GM13977 (cell line): ENCODE measurements at places on chromosomes 2 and 18.

DNA sequence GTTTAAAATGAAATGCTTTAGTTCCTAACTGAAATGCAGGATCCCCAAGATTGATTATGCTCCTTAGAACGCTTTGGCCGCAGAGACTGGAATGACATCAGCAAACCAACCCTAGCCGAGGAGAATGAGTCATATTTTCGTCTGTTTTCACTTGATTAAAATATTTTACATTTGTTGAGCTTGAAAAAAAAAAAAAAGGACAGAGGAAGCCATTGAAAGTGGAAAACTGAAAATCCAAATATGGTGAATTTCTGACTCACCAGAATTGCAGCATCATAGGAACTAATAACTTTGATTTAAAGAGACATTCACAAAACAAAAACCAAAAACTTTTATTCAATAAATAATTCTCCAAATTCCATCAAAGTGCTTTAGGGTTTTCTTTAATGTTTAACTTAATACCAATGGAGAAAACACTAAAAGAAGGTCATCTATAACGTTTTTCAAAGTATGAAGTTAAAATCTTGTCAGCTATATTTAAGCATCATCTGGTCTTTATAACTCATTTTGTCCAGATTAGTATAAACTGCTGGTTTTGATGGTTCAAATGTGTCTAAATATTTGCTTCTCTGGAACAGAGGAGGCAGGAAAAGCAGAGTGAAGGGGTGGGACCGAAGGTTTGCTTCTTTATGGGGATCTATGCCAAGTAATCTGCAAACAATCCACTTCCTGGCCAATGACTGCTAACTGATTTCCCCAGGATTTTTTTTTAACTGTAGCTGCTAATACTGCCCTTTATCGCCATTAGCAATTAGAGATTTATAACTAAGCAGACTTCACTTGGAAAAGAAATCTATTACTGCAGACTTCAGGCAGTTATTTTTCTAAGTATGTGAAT, 30.9 kb upstream of the COL5A2 start:
- no peak for DNase-seq

- peak; percentile 78 for DNase-seq
Measured at GRCh38 chr2:227472265-227473121, 537 bp downstream of the AGFG1 start.

DNA sequence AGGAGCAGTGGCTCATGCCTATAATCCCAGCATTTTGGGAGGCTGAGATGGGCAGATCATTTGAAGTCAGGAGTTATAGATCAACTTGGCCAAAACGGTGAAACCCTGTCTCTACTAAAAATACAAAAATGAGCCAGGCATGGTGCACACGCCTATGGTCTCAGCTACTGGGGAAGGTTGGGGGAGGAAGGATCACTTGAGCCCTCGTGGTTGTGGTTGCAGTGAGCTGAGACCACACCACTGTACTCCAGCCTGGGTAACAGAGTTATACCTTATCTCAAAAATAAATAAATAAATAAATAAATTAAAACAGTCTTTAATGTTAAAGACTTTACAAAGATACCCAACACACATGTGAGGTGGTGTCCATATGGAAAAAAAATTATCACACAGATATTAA, 134.0 kb downstream of the C2orf74 start:
- no peak for DNase-seq

DNA sequence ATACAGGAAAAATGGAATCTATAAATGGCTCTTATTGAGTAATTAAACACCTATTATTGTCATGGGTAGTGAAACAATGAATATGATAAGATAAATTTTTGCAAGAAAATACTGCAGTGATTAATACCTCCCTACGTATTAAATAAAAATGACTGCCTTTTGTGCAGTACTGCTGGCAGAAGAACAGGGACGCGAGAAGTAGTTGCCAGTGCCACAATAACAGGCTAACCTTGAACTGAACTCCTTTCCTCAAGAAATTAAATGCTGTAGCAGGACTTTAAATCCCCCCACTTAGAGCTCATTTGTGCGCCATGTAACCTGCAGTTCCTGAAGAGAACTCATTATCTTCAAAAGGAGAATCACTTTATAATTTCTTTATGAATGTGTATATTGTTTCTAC, 24.6 kb downstream of the FIGN start:
- DNase-seq: no peak

DNA sequence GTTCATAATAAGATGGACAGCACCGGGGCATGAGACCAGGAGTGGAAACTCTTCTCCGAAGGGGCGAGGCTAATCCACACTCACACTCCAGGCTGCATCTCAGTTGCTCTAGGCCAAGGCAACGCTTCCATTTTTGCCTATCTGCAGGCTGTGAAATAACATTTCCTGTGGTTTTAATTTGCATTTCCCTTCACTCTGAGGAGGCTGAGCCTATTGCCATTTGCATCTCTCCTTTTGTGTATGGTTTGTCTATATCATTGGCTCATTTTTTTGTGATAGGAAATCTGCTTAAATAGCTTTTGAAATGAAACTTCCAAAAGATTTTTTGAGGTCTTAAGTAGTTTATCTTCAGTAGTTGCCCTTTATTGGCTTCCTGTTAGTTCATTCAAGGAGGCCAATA, 57.6 kb downstream of the TPGS2 start:
- DNase-seq: no peak

- DNase-seq: no peak
Measured at GRCh38 chr2:159832858-159833257, 34.9 kb upstream of the CD302 start.

DNA sequence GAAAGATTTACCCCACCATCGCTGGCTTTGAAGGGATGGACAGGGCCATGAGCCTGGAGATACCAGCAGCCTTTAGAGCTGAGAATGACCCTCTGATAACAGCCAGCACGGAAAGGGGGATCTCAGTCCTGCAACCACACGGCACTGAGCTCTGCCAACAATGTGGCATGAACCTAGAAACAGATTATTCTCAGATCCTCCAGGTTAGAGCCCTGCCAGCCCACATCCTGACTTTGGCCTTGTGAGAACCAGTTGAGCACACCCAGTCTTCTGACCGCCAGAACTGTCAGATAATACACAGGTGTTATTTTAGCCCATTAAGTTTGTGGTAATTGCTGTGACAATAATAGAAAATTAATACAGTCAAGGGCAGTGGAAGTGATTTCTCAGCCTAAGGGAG, 9.4 kb upstream of the GNLY start:
- DNase-seq: no peak

DNA sequence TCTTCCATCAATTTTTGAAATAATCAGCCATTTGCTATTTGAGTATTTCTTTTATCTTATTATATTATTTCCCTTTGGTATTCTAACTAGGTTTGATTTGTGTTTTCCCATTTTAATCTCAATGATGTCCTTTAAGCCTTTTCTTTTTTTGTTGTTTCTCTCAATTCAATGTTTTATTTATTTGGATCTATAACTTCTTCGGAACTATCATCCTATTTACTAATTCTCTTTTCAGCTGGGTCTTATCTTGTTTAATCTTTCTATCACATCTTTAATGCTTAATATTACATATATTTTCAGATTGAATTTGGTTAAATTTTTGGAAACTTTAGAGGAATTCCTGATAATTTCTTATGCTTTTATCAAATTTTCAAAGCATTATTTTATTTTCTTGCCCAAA, 448.3 kb downstream of the SOX11 start:
- DNase-seq: no peak

DNA sequence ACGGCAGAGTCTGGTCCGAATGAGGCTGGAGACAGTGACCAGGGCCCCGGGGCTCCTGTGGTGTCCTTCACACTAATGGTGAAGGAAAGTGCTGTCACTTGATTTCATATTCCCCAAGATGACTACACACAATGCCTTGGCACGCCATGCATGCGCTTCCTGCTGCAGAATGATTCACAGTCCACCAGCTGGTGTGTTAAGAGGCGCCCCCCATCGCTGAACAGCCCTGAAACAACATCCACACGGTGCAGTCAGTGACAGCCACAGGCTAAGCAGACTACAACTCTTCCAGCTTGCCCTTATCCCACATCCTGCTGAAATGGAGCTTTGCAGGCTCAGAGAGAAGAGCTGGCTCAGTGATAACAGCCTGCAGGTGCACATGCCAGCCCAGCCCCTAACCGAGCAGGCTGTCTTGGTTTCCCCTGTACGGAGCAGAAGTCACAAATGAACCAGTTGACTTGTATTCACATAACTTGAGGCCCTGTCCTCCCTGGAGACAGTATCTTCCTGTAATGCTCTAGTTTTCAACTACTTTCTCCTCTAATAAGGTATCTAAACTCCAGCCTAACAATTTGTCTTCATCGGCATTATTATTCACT, 24.3 kb upstream of the CDH20 start:
- DNase-seq: no peak

DNA sequence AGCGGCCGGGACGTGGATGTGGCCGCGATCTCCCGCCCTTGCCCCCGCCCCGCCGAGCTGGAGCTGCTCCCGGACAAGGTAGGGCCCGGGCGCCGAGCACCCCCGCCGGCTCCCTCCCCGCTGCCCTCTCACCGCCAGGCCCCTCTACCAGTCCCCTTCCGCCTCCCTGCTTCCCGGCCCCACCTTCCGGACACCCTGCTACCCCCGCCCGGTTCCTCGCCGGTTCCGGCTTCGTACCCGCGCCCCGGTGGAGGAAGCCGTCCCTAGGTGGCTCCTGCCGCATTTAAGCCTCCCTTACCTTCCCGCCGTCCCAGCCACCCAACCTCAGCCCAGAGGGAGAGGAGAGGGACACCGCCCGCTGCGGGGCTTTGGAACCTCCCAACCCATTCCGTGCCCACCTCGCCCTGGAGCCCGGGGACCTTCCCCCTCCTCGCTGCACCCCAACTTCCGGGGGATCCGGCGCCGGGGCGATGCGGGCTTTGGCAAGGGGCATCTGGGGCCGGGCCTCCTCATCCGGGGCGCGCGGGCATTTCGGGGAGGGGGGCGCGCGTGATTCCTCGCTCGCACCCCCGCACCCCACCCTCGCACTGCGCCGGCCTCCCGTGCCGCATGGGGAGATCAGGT, 475 bp downstream of the B3GNT2 start:
- DNase-seq: peak; percentile 54

- no peak for DNase-seq
Measured at GRCh38 chr2:85972355-85972754, 83.6 kb upstream of the ST3GAL5 start.

- DNase-seq: no peak
Measured at GRCh38 chr18:46152808-46153617, 48.8 kb downstream of the HAUS1 start.

- DNase-seq: no peak
Measured at GRCh38 chr2:220215785-220216184, 588.4 kb downstream of the SLC4A3 start.

DNA sequence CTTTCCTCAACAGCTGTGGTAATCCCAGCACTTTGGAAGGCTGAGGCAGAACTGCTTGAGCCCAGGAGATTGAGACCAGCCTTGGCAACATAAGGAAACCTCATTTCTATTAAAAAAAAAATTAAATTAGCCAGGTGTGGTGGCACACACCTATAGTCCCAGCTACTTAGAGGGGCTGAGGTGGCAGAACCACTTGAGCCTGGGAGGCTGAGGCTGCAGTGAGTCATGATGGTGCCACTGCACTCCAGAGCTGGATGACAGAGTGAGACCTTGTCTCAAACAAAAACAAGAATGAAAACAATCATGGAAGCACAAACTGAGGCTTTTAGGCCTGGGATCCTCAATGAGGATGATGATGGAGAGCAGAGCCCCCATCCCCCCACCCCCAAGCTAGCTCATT, 19.8 kb downstream of the GAREM1 start:
- no peak for DNase-seq

DNA sequence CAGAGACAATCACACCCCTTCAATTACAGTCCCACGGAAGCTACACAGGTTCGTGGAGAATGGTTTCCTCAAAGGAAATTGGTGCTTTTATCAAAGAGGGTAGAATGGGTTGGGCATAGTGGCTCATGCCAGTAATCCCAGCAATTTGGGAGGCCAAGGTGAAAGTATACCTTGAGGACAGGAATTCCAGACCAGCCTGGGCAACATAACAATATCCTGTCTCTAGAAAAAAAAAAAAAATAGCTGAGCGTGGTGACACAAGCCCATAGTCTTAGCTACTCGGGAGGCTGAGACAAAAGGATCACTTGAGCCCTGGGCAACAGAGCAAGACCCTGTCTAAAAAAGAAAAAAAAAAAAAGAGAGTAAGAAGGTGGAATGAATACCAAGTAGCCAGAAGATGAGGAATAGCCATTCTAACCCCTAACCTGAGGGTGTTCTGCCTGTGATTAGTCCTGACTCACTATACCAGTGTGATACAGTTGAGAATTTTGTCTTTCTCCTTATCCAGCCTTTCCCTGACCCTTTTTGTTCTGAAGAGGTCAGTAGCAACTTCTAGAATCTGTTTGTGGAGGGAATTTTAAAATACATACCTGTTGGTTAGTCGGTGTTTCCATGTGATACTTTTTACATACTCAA, 283.2 kb downstream of the MREG start:
- DNase-seq: no peak

DNA sequence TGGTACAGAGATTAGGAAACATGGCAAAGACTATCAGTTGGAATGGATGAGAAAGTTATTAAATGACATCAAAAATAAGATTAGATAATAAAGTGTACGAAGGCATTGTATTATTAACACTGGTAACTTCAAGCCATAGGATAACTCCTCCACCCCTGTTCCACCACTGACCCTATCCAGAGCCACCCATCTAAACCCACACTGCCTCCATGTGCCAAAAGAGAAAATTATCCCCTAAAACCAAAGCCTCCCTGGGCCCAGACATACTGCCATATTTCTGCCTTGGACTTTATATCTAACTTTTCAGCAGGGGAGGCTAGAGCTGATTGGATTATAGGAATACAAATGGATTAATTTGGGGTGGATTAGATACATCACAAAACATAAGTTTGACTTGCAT, 443.7 kb downstream of the BCL11A start:
- DNase-seq: no peak

- DNase-seq: no peak
Measured at GRCh38 chr2:134079373-134079772, 174.5 kb upstream of the MGAT5 start.

DNA sequence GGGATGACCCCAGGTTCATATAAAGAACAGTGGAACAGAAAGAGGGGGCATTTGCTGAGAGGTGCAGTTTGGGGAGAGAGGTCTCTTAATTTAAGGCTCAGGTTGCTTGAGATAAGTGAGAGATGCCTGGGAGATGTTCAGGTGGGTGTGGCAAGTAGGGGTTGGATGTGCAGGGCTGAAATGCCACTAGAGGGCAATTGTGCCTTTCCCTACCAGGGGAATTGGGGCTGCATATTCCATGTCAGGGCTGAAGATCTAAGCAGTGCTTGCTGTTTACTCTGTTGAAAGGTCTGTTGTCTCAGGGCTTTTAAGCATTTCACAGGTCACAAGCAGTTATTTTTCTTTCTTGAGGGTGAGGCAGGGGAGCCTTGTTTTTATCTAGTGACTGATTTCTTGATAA, 7.8 kb downstream of the CCDC85A start:
- no peak for DNase-seq

- no peak for DNase-seq
Measured at GRCh38 chr2:123518367-123518766, 506.7 kb upstream of the CNTNAP5 start.

GRCh38 chr2:150885774-150886386, 375.8 kb downstream of the RBM43 start:
- DNase-seq: no peak

DNA sequence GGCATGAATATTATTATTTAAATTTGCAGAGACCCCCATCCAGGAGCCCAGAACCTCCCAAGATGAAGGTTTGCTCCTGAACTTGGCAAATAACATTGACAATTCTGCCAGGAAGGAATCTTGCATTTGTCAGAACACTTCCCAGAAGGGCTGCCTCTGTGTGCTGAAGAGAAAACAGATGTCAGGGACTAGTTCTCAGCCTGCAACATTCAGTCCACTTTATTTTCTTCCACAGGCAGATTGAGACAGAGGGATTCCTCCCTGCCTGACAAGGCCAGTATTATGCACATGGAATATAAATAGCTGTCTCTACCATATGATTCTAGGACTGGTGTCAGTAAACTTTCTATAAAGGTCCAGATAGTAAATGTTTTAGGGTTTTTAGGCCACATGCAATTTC, 171.5 kb upstream of the SIX2 start:
- DNase-seq: no peak
